Vagina (tissue), 2 donors: ENCODE measurements at places on chromosomes 13 and 19.

- peak; percentile 98 for DNase-seq
Observed at GRCh38 chr19:29098863-29099481, 114.0 kb downstream of the UQCRFS1 start.

DNA sequence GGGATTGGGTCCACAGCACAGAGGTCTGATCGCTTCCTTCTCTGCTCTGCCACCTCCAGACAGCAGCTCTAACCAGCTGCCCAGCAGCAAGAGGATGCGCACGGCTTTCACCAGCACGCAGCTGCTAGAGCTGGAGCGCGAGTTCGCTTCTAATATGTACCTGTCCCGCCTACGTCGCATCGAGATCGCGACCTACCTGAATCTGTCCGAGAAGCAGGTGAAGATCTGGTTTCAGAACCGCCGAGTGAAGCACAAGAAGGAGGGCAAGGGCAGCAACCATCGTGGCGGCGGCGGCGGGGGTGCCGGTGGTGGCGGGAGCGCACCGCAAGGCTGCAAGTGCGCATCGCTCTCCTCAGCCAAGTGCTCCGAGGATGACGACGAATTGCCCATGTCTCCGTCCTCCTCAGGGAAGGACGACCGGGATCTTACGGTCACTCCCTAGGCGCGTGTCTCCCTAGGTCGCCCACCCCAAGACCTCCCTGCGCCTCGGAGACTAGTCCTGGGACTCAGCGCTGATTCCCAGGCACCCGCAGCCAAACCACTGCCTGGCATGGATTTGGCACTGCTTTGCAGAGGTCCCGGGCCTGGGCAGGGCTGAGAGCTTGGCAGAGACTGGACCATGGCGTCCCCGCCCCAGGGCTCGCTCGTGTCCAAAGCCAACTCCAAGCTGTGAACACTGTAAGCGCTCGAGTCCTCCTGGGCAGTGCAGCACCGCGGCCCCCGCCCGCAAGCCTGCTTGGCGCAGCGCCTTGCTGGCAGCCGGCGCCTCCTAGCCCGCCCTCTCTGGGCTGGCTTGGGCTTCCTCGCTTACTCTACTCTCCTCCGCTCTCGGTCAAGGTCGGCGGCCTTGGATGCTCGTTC, 1.5 kb downstream of the GSX1 start:
- DNase-seq, result no peak

GRCh38 chr19:35281303-35281702, 1.0 kb upstream of the HAMP start:
- DNase-seq, result no peak

GRCh38 chr19:13122275-13122878, 4.3 kb downstream of the NACC1 start:
- DNase-seq, result no peak

GRCh38 chr13:48527955-48528354, 4.9 kb downstream of the RCBTB2 start:
- no peak for DNase-seq
